ENCODE measurements at places on chromosomes 1 and 21. TPM values are rescaled to one million over a fixed set of nuclear protein-coding genes. Genes with fewer than 3 reads are reported as not detected.

GRCh38 chr1:32257227-32257508 lies 6.1 kb downstream of the LCK start:
- no peaks in the 10 kb centered on the region for H3K27me3 ChIP-seq
- peaks cover 5% of the 10 kb centered on the region for H3K4me1 ChIP-seq
- H3K27ac ChIP-seq, result no peak overlapping the region
- no peak for DNase-seq
- no peaks in the 10 kb centered on the region for H3K36me3 ChIP-seq

Gene ANKRD35
- total RNA-seq, result 1.6 TPM

- H3K36me3 ChIP-seq, result no peaks in the 10 kb centered on the region
- no peak overlapping the region for H3K4me3 ChIP-seq
- H3K27me3 ChIP-seq, result peaks cover 19% of the 10 kb centered on the region
These were observed 112.2 kb upstream of the GJB5 start for GRCh38 chr1:34642679-34643078.

Gene PRAMEF17
- total RNA-seq, result not detected

Gene PSRC1
- total RNA-seq, result 2.9 TPM

GRCh38 chr1:225817611-225818061 lies 7.7 kb downstream of the EPHX1 start:
- no peak overlapping the region for H3K4me3 ChIP-seq
- no peaks in the 10 kb centered on the region for H3K36me3 ChIP-seq
- no peaks in the 10 kb centered on the region for H3K27me3 ChIP-seq

GRCh38 chr1:223199094-223199647 lies 56.1 kb upstream of the TLR5 start:
- no peak overlapping the region for H3K27ac ChIP-seq
- H3K4me1 ChIP-seq, result no peaks in the 10 kb centered on the region
- no peaks in the 10 kb centered on the region for H3K36me3 ChIP-seq
- H3K4me3 ChIP-seq, result no peak overlapping the region

- H3K4me3 ChIP-seq, result no peak overlapping the region
- no peaks in the 10 kb centered on the region for H3K4me1 ChIP-seq
- no peak for DNase-seq
- H3K27ac ChIP-seq, result no peak overlapping the region
These were observed 10.8 kb upstream of the CACYBP start for GRCh38 chr1:174988986-174989385.

Gene CAPN8
- 83.5 TPM for total RNA-seq

GRCh38 chr1:56003846-56004245 lies 575.5 kb downstream of the PLPP3 start:
- no peak overlapping the region for H3K4me3 ChIP-seq
- H3K27ac ChIP-seq, result no peak overlapping the region
- no peaks in the 10 kb centered on the region for H3K36me3 ChIP-seq
- H3K4me1 ChIP-seq, result no peaks in the 10 kb centered on the region
- no peak for DNase-seq
- no peaks in the 10 kb centered on the region for H3K27me3 ChIP-seq

- peak; percentile 83 for DNase-seq
- H3K27me3 ChIP-seq, result no peaks in the 10 kb centered on the region
- H3K36me3 ChIP-seq, result no peaks in the 10 kb centered on the region
- no peaks in the 10 kb centered on the region for H3K4me1 ChIP-seq
- no peak overlapping the region for H3K4me3 ChIP-seq
- no peak overlapping the region for H3K27ac ChIP-seq
These were observed 157.2 kb upstream of the KAZN start for GRCh38 chr1:14441302-14441741.

GRCh38 chr1:193856261-193856660 lies 669.8 kb upstream of the B3GALT2 start:
- H3K27me3 ChIP-seq, result no peaks in the 10 kb centered on the region
- no peak overlapping the region for H3K27ac ChIP-seq
- no peak overlapping the region for H3K4me3 ChIP-seq
- no peak for DNase-seq
- H3K36me3 ChIP-seq, result no peaks in the 10 kb centered on the region

DNA sequence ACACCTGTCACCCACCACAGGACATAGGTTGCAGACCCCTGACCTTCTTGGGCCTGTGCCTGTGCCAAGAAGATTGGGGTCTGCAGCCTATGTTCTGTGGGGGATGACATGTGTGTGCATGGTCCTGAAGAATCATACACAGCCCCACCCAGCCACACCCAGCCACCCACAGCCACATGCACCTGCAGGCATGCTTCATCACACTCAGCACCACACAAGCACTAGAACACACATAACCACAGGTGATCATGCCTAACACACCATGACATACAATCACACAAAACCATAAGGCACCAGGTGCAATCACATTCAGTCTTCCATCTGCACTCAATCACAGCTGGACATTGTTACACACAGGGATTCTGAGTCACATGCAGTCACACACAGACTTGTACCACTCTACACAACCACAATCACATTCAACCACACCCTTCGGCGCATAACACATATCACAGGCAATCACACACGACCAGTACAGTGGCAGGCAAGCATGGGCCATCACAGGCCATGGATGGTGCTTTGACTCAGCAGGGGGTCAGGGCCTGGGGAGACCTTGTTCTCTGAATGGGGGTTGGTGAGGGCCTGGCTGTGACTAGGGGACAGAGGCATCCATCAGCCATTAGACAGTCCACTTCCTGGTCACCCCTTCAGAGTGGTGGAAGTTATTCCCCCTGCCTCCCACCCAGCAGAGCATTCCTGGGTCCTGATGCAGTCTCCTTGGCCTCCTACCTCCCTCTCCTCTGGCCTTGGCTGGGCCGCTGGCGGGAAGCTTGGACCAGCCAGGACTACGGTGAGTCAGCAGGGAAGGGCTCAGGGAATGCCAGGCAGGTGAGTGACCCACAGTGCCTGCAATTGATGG lies 44.3 kb upstream of the EPS8L3 start:
- no peaks in the 10 kb centered on the region for H3K36me3 ChIP-seq
- peak; percentile 50 for DNase-seq
- no peak overlapping the region for H3K27ac ChIP-seq
- H3K4me1 ChIP-seq, result peaks cover 34% of the 10 kb centered on the region

DNA sequence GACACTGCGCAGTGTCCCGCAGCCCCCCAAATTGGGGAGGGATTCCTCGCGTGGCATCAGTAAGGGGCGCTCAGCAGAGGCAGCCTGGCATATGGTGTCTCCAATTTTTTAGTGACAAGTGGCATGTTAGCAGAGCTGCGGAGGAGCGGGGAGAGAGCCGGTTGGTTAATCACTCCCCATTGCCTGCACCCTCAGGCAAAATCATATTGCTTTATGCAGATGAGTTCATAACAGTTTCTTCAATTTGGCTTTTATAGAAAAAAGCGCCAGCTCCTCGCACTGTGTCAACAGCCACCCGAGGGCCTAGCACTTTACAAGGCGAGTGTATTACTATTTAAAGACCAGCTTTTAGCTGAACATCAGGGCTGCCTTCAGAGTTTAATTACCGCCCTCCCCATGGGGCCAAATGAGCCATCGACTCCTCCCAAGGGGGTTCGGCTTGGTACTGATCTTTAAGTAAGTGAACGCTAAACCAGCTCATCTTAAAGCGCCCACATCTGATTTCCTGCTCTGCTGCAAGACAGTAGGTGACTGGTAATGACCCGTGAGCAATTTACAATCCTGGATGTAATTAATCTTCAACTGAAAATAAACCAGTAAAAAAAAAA lies 298.9 kb downstream of the DSCAM start:
- H3K27me3 ChIP-seq, result no peaks in the 10 kb centered on the region
- DNase-seq, result no peak
- no peaks in the 10 kb centered on the region for H3K4me1 ChIP-seq
- no peak overlapping the region for H3K4me3 ChIP-seq

GRCh38 chr1:46761740-46762139 lies 37.1 kb upstream of the CYP4B1 start:
- no peaks in the 10 kb centered on the region for H3K27me3 ChIP-seq
- peaks cover 7% of the 10 kb centered on the region for H3K4me1 ChIP-seq
- no peak overlapping the region for H3K27ac ChIP-seq
- no peak for DNase-seq

Gene SLC2A5
- total RNA-seq, result 0.98 TPM

DNA sequence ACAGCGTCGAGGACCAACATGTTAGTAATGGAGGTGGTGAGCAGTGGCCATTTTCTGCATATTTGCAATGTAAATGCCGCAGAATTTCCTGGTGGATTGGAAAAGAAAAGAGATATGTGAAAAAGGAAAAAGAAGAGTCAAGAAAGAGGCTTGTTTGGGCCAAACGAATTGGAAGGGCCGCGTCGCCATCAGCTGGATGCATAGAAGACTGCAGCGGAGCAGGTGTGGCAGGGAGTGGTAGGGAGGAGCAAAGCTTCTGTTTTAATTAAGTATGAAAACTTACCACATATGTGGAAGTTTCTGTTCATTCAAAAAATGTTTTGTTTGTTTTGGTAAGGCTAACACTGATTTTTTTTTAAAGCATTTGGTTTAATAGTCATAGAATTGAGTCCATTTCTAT lies 690.7 kb downstream of the NCAM2 start:
- no peaks in the 10 kb centered on the region for H3K36me3 ChIP-seq
- H3K4me1 ChIP-seq, result no peaks in the 10 kb centered on the region
- no peak overlapping the region for H3K4me3 ChIP-seq
- no peaks in the 10 kb centered on the region for H3K27me3 ChIP-seq
- DNase-seq, result peak; percentile 38

DNA sequence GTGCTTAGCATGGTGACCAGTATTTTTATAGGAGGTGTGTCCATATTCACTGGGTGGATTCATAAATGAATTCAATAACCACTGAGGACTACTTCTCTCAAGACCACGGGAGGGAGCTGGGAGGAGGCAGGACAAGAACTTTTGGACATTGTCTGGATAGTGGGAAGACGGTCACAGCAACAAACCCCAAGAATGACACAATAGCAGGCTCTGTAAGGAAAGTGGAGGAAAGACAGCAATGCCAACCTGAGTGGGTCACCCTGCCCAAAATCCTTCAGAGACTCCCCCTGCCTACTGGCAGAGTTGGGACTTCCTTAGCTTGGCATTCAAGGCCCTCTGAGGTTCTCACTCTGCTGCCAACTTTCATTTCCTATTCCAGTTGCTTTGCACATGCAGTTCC lies 42.0 kb downstream of the GLIS1 start:
- no peaks in the 10 kb centered on the region for H3K4me1 ChIP-seq
- no peak for DNase-seq

DNA sequence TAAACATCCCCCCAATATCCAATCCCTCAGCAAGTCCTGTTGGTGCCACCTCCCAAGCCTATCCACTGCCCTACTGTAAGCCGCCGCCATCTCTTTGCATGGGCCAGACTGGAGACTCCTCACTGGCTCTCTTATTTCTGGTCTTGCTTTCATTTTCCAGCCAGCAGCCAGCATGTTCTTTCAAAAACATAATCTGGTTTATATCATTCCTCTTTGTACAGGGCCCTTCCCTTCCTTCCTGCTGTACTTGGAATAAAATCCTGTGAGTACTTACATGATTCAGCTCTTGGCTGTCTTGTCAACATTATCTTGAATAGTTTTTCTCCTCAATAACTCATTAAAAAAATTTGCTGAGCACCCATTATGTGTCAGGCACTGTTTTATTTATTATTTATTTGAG lies 28.2 kb downstream of the TLR5 start:
- H3K4me1 ChIP-seq, result peaks cover 9% of the 10 kb centered on the region

- no peaks in the 10 kb centered on the region for H3K27me3 ChIP-seq
- no peaks in the 10 kb centered on the region for H3K36me3 ChIP-seq
- no peak overlapping the region for H3K27ac ChIP-seq
- no peaks in the 10 kb centered on the region for H3K4me1 ChIP-seq
- DNase-seq, result no peak
- no peak overlapping the region for H3K4me3 ChIP-seq
These were observed 14.9 kb upstream of the VAV3 start for GRCh38 chr1:107979926-107980325.

- no peak overlapping the region for H3K4me3 ChIP-seq
- no peak for DNase-seq
- H3K4me1 ChIP-seq, result no peaks in the 10 kb centered on the region
- no peaks in the 10 kb centered on the region for H3K27me3 ChIP-seq
These were observed 18.3 kb downstream of the ZNHIT6 start for GRCh38 chr1:85689775-85690404.

Gene RNF223
- total RNA-seq, result 0.55 TPM

- H3K4me1 ChIP-seq, result no peaks in the 10 kb centered on the region
- DNase-seq, result no peak
- H3K27ac ChIP-seq, result no peak overlapping the region
- H3K27me3 ChIP-seq, result peaks cover 4% of the 10 kb centered on the region
- no peak overlapping the region for H3K4me3 ChIP-seq
These were observed 62.5 kb downstream of the PRKAB2 start for GRCh38 chr1:147109762-147110161.

DNA sequence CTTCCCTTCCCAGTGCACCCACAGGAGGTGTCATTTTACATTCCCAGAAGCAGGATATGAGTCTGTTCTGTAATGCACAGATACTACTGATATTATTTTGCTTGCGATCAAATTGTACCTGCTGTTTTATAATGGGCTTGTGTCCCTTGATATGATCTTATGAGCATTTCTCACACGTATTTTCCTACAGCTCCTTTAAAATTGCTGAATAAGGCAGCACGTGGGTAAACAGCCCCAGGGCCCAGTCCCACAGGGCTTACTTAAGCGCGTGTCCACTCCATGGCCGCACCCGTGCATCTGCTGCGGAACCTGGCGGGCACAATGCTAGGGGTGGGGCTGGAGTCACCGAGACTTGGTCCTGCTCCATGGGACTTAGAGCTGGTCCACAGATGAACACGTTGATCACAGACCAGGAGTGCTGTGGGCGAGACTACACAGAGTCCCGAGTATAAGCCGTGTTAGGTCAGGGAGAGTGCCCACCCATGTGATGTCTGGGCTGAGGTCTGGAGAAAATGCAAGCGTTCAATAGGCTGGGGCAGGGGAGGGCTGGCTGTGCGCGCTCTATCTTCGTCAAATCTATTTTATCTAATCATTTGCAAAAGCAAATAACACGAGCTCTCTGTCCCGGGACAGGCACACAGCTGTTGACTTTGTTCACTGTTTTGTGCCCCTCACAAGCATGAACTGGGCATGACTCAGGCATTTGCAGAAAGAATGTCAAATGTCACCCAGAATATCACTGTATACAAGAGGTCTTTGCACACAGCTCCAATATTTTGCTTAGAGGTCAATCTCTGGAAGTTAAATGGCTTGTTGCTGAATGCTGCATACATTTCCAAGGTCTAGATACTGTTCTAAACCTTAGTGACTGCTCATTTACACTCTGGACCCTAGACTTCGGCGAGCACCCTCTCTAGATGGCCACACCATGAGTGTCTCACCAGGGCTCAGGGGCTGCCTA lies 119.3 kb downstream of the CRYAA start:
- H3K4me1 ChIP-seq, result no peaks in the 10 kb centered on the region
- H3K36me3 ChIP-seq, result no peaks in the 10 kb centered on the region
- peak; percentile 67 for DNase-seq
- H3K4me3 ChIP-seq, result no peak overlapping the region
- H3K27ac ChIP-seq, result no peak overlapping the region

GRCh38 chr1:183137782-183138181 lies 48.3 kb upstream of the LAMC2 start:
- no peak for DNase-seq
- peaks cover 9% of the 10 kb centered on the region for H3K4me1 ChIP-seq
- no peak overlapping the region for H3K27ac ChIP-seq
- H3K4me3 ChIP-seq, result no peak overlapping the region
- H3K36me3 ChIP-seq, result peaks cover 68% of the 10 kb centered on the region

DNA sequence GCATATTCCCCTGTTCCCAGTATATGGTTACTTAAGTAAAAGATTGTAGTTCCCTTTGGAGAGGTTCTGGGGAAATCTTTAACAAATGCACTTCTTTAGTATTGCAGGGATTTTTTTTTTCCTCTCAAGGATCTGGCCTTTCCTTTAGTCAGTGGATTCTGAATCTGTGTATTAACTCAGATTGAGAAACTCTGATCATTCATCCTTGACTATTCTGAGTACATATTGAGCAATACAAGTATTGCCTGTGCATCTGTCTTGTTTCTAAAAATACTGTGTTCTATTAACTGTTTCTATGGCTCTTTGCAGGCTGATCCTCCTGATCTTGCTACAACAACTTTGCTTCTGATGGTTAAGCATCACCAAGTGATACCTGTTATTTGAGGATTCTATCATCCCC lies 67.8 kb upstream of the FGGY start:
- H3K36me3 ChIP-seq, result no peaks in the 10 kb centered on the region
- H3K4me3 ChIP-seq, result no peak overlapping the region

Gene DNM3
- total RNA-seq, result 15.4 TPM

Gene CNR2
- total RNA-seq, result 0.06 TPM
